ENCODE measurements at places on chromosomes 1 and 21. TPM values are rescaled to one million over a fixed set of nuclear protein-coding genes. Genes with fewer than 3 reads are reported as not detected.

The MIXL1 gene
- 0.93 TPM for total RNA-seq

The MATN1 gene
- 0.93 TPM for total RNA-seq

The ATP1A4 gene
- not detected for total RNA-seq

The OVAAL gene
- not detected for total RNA-seq

The MXRA8 gene
- total RNA-seq = 0.07 TPM

The NBPF9 gene
- 25.1 TPM for total RNA-seq

The CDK11B gene
- total RNA-seq = 29.1 TPM

The OR2L3 gene
- total RNA-seq = not detected

The LORICRIN gene
- total RNA-seq = 0.59 TPM

The ZYG11A gene
- total RNA-seq = 1.3 TPM

The VSIG8 gene
- not detected for total RNA-seq

- no peak for DNase-seq
Observed at GRCh38 chr1:212643877-212644276, 35.3 kb downstream of the ATF3 start.

GRCh38 chr1:107198561-107198960 is 57.7 kb downstream of the NTNG1 start:
- DNase-seq = no peak

- DNase-seq = no peak
Observed at GRCh38 chr1:17575797-17576518, 36.5 kb downstream of the ARHGEF10L start.

DNA sequence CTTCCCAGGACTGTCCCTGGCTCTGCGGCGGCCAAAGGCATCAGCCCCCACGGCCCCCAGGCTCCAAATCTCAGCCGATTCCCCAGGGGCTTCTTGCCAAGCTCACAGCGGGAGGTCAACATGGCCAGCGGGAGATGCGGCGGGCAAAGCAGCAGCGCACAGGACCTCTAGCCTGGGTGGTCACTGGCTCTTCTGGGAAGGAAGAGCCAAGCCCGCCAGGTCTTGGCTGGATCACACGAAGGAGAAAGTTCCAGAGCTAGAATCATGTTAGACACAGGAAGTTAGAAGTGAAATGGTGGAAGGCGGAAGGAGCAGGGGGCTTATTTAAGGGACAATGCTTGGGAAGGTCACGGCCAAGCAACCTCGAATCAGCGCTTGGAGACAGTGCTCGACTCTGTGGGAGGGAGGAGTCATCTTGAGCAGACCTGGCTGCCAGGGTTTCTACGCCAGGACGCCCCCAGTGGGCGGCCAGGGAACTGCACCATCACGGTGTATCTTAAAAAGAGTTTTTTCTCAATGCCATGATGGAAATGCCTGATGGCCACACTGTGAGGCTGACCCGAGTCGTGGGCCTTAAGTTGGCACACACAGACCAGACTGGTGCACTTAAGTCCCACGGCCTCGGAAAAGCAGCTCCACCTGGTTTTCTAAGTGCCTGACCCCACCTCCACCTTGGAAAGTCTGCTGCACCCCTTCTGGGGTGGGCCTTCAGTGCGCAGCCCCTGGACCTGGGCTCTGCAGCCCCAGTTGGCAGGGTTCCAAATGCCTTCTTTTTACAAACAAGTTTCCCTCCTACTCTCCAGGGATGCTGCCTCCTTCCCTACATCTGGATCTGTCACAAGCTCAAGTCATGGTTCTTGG is 29.3 kb downstream of the SLC66A1 start:
- DNase-seq = peak; percentile 64

- DNase-seq = no peak
Observed at GRCh38 chr1:115710859-115711624, 57.5 kb downstream of the CASQ2 start.

- DNase-seq = no peak
Observed at GRCh38 chr1:55155522-55155921, 59.6 kb downstream of the USP24 start.

DNA sequence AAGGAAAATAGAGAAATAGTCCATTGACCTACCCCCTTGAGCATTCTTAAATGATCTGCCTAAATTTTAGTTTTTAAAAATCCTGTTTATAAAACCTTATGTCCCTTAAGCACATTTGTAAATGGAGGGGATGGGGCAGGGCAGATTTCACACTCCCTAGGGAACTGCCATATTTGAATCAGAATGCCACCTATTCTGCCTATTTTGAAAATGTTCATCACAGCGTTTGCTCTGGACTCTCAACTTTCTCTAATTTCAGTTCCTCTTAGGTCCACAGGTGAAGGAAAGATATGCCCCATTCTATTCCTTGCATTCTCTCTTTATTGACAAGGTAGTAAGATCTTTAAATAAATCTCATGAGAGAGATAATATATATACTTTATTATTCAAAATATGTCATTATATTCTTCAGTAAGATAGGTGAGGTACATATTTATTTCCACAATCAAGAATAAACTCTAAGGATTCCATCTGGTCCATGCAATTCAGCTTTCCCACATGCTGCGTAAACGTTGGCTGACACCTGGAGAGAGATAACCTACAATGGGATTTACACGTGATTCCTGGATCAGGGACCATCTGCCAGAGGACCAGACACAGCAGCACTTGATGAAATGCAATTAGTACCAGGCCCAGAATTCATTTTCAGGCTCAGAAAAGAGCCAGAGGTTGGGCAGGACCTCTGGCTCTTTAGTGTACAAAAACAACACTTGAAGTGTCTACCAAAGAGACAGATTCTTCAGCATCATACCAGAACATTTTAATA is 1.2 kb upstream of the LPGAT1 start:
- DNase-seq = no peak

- DNase-seq = no peak
Observed at GRCh38 chr1:225595452-225595851, 57.5 kb downstream of the ENAH start.

DNA sequence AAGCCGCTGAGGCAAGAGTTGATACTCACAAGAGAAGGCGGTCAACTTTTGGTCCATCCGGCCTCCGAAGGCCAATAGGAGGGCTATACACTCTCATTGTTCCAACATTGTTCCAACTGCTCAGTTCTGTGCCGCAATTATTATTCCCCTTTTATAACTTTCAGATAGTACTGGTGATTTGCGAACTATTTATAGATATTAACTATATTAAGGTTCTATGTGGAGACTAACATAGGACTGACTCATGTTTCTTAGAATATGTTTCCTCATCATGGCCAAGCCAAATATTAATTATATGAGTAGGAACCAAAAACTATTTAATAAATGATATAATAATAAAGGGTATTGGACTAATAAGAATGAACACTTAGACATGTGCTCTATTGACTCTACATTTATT is 96.7 kb upstream of the LBR start:
- no peak for DNase-seq

DNA sequence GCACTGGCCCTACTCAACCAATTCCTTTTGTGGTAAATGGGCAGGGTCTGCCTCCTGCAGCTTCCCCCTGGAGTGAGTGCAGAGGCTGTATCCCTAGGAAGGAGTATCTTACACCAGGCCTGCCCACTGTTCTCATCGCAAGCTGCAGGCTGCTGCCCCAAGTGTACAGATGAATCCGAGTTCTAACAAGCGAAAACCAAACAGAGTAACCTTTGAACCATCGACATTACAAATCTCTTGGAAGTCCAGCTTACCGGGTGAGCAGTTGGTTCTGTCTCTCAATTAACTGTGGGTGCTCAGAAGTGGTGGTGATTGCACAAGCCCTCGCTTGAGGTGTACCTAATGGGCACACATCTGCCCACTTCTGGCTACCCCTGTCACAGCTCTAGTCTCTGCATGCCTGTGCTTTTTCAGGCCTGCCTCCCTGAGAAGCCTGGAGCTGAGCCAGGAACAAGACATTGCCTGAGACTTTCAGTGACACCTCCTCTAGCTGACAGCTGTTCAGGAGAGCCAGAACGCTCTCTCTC is 22.7 kb downstream of the INAVA start:
- DNase-seq = no peak

- no peak for DNase-seq
Observed at GRCh38 chr1:78468521-78468920, 22.3 kb upstream of the PTGFR start.

- DNase-seq = no peak
Observed at GRCh38 chr1:154176337-154176736, 15.6 kb downstream of the TPM3 start.

GRCh38 chr1:226470921-226471866 is 63.3 kb upstream of the PARP1 start:
- no peak for DNase-seq

DNA sequence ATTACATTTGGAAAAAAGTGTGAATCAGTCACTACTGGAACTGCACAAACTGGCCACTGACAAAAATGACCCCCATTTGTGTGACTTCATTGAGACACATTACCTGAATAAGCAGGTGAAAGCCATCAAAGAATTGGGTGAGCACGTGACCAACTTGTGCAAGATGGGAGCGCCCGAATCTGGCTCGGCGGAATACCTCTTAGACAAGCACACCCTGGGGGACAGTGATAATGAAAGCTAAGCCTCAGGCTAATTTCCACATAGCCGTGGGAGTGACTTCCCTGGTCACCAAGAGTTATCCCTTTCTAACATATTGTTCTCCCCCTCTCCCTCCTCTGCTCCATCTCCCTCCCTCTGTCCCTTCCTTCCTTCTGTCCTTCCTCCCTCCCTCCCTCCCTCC is 47.7 kb upstream of the RHOU start:
- no peak for DNase-seq

DNA sequence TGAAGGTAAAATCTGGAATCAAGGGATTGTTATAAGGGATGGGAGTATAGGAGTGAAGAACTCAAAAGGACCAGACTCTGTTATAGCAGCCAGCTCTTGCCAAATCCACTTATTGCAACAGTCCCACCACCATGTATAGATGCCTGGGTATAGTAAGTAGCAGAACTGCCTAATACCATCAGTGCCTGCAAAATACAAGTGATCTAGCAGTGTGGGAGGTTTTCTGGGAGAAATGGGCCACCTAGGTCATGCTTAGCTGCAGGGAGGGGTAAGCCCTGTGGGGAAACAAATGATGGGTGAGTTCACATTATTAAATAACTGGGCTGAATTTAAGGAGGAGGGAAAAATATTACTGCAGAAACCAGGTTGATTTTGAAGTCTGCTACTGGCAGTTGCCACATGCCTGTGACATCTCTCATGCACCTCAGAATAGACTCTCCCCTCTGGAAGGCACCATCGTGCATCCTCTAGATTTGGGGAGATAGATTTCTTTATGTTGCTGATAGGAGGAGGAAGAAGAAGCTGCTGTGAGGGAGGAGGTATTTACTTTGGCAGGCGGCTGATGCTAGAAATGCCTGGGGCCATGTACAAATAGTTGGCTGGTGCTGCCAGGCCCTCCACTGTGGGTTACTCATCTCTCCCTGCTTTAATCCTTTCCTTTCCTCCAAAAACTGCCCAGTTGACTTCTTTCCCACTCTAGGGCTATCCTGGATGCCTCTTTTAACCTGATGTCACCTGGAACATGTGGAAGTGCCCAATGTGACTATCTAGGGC is 27.5 kb downstream of the HLX start:
- DNase-seq = no peak

GRCh38 chr21:44405948-44406872 is 49.1 kb upstream of the LRRC3 start:
- DNase-seq = no peak

- no peak for DNase-seq
Observed at GRCh38 chr1:81600878-81601622, 199.7 kb upstream of the ADGRL2 start.

DNA sequence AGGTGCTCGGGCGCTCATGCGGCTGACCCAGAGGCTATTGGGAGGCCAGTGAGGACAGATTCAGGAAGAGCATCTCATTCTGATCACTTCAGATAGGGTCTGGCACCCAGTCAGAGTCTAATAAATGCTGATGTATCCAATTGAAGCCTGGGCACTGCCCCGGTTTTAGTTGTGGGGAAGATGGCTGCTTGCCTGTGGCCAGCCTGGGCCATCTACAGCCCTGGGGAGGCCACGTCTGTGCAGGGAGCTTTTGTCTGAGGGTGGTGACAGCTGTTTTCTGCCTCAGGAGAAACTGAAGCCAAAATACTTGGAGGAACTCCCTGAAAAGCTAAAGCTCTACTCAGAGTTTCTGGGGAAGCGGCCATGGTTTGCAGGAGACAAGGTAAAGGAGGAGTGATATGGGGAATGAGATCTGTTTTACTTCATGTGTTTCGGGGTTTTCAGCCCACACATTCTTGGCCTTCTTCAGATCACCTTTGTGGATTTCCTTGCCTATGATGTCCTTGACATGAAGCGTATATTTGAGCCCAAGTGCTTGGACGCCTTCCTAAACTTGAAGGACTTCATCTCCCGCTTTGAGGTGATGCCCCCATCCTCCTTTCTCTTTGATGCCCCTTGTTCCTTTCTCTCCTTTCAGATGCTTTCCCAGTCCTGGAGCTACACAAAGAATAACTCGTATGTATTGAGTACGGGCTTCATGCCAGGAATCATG is 2.8 kb downstream of the GSTM5 start:
- DNase-seq = no peak

GRCh38 chr1:67612788-67613241 is 72.2 kb upstream of the GADD45A start:
- no peak for DNase-seq

DNA sequence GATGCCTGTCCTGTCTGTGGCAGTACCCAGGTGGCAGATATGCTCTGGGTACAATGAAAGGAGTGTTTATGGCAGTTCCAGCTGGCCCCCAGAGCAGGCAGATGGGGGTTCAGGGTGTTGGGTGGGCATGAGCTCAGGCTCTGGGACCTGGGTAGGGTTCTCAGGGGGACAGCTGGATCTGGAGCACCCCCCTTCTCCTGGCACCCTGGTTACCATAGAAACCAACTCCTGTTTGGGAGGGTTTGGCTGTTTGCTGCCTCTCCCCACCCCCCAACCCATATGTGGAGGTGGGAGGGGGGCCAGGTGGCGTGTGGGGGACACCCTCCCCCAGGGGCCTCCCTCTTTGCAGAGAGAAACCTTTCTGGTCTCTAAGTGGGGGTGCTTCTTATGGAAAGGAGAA is 7.1 kb downstream of the FOXO6 start:
- no peak for DNase-seq

GRCh38 chr1:57616921-57617320 is 193.1 kb upstream of the DAB1 start:
- no peak for DNase-seq

DNA sequence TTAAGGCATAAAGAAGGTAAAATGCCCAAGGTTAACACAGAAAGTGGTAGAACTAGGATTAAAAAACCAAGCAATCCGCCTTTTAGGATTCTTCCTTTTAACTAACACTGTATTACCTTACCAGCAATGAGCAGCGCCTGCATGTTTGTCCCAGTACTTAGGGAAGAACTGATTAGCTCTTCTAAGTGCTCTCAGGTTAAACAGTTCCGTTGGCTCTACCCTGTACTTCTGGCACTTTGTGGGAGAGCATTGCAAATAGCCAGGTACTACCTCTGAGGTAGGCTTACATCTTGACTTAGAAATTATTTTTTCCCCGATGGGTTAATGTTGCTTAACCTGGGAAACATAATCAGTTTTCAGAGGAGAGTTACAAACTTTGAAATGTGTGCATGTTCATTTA is 21.5 kb downstream of the DHX9 start:
- no peak for DNase-seq

DNA sequence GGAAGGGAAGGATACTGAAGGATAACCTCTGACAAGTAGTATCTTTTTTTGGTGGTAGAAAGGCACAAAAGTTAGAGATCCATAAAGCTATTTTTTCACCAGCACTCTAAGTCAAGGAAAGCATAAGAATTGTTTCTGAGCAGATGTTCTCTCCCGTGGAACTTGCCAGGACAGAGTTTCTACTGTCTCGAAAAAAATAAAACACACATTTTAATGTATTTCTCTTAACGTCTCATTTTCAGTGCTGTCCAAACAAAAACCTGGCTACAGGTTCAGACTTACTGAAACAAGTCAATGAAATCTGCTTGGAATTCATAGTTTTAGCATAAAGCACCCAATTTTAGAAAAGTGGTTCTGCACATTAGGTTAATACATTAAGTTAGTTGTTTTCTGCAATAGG is 338.3 kb downstream of the LTN1 start:
- DNase-seq = no peak

GRCh38 chr1:212037900-212038299 is 2.4 kb downstream of the DTL start:
- no peak for DNase-seq

All from activated B cell treated with CpG ODN at 0.5 μM for 24 hours (primary cell).